ENCODE measurements at places on chromosomes 11 and 22.

DNA sequence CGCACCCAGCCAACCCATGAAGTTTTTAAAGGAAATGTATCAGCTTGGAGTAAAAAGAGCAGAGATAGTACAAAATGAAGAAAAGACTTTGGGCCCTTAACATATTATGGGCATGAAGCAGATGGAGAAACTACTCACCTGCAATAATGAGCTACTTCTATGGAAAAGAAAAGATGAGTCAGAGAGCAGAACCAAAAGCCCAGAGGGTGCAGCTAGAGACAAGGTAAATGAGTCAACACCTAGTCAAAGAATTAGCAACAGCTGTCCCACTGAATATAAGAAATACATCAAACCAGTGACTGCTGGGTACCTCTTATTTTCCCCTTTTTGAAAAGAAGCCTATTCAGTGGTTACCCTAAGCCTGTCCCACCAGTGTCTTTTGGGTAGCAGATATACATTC, 61.8 kb downstream of the RPL27A start:
- DNase-seq = peak; percentile 68

DNA sequence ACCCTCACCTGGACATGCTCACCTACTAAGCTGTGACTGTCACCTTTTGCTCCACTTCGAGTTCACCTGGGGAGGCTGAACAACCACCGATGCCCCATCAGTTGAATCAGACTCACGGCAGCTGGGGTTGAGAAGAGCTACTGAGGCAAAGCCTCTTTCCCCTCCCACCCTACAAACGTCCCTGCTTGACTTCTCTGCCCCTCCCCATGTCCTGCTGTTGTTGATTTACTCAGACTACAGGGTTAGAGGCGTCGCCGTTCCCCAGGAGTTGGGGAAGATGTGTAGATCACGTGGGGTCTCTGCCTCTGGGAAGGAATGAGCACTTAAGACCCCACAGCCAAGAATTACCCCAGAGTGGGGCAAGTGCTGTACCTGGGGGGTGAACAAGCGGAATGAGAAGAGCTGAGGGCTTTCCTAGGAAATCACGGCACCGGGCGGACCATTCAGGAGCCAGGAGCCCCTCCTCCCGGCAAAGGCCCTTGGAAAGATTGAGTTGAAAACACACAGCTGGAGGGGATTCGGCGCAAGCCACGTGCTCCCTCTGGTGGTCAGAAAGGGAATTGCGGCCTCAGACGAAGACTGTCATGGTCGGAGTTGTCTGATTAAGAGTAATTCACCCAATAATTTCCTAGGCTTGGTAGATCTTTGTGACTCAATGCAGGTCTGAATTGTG, 7.0 kb downstream of the FXYD2 start:
- DNase-seq = peak; percentile 70

GRCh38 chr11:47329431-47329986, 23.0 kb downstream of the MYBPC3 start:
- DNase-seq = no peak

- peak; percentile 29 for DNase-seq
Observed at GRCh38 chr11:58739725-58740430, 8.1 kb upstream of the GLYAT start.

DNA sequence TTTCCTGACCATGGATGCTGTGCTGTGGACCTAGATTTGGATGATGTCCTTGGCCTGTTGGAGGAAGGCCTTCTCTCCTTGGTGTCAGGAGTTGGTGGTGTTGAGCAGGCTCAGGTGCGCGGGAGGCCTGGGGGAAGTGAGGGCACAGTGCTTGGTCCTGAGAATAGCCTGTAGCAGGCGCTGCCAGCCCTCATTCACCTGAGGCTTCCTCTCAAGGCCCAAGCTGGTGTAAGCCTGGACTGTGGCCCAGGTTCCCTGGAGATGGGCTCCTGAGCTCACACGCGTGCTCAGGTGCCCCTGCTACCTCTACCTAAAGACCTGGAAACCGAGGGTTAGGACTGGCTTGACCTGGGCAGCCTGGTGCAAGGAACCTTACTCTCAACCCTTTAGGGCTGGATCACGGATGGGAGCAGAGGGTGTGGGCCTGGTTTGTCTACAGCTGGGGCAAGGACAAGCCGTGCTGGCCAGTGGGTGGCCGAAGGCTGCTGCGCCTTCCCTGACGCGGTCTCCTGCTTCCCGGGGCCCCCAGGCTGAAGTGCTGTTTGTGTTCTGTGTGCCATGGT, 7.8 kb upstream of the GRAMD4 start:
- no peak for DNase-seq

DNA sequence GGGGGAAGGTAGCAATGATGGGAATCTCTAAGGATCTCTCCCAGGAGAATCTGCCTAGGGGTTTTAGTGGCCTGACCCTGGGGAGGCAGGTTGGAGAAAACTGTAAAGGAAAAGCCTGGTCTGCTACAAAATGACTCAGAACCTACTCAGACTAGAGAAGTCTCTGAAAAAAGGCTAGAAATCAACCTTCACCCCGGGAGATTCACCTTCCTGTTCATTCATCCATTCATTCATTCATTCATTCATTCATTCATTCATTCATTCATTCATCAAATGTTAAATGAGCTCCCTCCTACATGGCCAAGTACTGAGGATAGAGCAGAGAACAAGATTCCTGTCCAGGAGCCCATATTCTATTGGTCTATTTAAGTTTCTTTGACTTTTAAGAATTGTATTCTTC, 8.9 kb upstream of the ANKK1 start:
- peak; percentile 27 for DNase-seq

GRCh38 chr11:30062103-30062502, 45.3 kb upstream of the KCNA4 start:
- DNase-seq = no peak

DNA sequence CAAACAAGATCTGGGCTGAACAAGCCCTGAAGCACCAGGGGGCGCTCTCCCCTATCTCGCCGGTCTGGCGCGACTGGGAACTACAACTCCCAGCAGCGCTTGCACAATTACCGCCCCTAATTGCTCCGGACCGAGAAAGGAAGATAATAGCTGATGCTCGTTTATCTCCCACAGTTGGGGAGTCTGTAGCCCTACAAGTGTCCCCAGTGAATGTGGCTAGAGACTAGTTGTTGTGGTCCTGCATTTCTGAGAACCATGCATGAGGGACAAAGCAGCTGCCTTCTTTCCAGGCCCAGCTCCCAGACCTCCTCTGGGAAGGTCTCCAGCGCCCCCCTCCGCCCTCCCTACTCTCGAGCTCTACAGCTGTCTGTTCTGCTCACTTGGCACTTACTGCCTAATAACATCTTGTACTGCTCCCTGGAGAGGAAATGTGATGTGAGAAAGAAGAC, 34.4 kb downstream of the NRXN2 start:
- peak; percentile 87 for DNase-seq

DNA sequence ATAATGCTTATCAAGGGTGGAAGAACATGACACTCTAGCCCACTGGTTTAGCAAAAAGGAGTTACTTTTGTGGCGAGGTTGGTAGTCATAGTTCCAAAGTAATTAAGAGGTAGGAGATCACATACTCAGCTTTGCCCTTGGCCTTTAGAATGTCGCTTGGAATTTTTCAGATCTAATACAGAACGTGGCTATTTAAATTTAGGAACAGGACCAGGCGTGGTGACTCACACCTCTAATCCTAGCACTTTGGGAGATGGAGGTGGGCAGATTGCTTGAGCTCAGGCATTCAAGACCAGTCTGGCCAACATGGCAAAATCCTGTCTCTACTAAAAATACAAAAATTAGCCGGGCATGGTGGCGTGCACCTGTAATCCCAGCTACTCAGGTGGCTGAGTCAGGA, 26.1 kb upstream of the ZNRF3 start:
- DNase-seq = no peak

GRCh38 chr22:36330127-36330526, 57.6 kb downstream of the MYH9 start:
- DNase-seq = peak; percentile 47

- DNase-seq = no peak
Observed at GRCh38 chr11:1295086-1295485, 14.3 kb downstream of the TOLLIP start.

GRCh38 chr22:22604326-22605073, 39.9 kb upstream of the GGTLC2 start:
- DNase-seq = no peak

- DNase-seq = no peak
Observed at GRCh38 chr11:7982582-7983119, 4.5 kb upstream of the EIF3F start.

GRCh38 chr11:832529-833113, at the start of gene CD151:
CD151 (plus strand) TSS chr11:832952; CDS start chr11:836070, 3,118 bp downstream.
- peak; percentile 75 for DNase-seq

DNA sequence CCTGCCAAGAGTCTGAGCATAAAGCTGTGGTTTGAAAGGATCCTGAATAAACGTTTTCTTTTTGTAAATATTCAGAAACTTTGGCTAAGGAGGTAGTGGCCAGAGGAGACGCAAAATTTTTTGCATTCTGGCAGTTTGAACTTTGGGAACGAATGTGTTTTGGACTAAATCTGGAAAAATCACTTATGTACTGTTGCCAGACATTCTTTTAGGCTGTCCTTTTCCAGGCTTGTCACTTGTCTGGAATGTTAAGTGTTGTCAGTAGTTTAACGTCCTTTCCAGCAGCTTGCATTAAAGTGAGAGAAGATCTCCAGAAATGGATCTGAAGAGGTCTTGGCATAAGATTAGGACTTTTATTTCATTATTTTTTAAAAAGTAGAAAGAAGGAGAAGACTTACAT, 18.5 kb downstream of the SPECC1L start:
- DNase-seq = peak; percentile 75

GRCh38 chr22:32339190-32340012, 18.3 kb upstream of the RFPL3 start:
- DNase-seq = no peak

DNA sequence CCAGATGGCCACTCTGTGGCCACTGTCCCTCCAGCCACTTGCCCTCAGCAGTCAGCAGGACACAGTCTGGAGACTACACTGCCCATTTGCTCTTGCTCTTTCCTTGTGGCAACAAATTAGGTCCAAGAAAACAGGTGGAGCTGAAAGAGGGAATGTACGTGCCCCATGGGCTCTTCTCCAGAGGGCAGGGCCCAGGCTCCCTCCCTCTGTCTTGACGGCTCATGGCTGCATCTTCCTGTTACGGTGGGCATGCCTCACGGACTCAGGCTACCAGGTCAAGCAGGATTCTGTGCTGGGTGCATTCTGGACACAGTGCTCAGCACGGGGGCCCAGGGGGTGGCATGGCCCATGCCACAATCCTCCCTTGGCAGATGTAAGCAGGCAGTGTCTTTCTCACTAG, 71.3 kb downstream of the MED15 start:
- DNase-seq = no peak

DNA sequence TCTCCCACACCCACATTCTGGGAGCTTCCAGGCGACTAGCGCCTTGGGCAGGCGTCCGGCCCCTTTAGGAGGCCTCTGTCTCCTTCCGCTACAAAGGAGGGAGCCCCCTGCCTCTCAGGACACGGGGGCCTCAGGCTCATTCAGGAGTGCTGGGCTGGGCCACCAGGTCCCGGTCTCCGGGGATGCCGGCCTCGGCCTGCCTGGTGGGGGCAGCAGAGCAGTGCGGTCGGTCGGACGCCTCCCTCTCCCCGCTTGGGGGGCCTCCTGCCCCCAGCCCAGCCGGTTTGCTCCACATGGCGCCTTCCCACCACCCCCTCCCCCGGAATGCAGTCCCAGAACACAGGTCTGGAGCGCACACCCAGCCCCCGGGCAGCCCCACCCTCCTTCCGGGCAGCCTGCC, 21.9 kb downstream of the MRPL23 start:
- DNase-seq = no peak

- DNase-seq = no peak
Observed at GRCh38 chr11:115217726-115218311, 286.4 kb downstream of the CADM1 start.

DNA sequence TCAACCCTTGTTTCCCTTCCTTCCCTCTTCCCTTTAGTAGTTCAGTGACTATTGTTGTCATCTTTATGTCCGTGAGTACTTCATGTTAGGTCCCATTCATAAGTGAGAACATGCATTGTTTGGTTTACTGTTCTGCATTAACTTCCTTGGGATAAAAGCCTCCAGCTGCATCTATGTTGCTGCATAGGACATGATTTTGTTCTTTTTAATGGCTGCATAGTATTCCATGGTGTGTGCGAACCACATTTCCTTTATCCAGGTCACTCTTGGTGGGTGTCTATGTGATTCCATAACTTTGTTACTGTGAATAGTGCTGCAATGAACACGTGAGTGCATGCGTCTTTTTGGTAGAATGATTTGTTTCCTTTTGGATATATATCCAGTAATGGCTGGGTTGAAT, 163.3 kb downstream of the FBXO7 start:
- DNase-seq = no peak

DNA sequence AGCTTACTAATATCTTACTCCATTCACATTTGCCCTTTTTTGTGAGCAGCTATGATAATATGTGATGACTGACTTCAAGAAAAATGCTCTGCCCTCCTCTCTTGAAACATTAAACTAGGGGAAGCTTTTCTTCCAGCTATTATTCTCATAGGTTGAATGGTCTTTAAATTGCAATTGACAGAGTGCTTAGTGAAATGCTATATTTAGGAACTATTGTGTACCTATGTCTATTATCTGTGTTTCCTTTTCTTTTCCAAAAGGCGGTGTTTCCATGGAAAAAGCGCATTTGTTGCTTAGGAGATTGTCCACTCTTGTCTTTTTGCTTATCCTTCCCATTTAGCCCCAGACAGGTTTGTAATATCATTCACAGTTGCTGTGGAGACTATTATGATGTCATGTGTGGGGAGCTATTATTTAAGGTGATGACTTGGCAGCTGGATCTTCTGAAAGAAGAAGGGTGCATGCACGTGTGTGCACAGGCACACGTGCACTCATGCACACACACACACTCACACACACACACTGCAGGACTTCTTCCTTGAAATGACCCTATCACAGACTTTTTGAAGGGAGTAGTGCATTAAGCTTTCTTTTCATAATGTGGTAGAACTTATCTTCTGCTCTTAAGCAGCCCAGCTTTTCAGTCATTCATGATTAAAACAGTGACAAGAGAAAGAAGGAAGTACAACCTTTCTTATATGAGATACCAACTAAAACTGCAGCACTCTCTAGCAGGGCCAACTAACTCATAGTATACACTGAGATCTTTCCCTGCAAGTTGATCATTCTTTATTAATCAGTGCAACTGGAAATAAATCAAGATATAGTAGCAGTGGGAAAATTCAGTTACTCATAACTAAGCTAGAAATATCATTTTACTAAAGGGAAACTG, 340.8 kb upstream of the MTNR1B start:
- peak; percentile 29 for DNase-seq

- DNase-seq = peak; percentile 18
Observed at GRCh38 chr11:15800111-15800800, 556.1 kb downstream of the SOX6 start.

GRCh38 chr11:61066645-61067044, 35.6 kb upstream of the CD5 start:
- DNase-seq = no peak

DNA sequence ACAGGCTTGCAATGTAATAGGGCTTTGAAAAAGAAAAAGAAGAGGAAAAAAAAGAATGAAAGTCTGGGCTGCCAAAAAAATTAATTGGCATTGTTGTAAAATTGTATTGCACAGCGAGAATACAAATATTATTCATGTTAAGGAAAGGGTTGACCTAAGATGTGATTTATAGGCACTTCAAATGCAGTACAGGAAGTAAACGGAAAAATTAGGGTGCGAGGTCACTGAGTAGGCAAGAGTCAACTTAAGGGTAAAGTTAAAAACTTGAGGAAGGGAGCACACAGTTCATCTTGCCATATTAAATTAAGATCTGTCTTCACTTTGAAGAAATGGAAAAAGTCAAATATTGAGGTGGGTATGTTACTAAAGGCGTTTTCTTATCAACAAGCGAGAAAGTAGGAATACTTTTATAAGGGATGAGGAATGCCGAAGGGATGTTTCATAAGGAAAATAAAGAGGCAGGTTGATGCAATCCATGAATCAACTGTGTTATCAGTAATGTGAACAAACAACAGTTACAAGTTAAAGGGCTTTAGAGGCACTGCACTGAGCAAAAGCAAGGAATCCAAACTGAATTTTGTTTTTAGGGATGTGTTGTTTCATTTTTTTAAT, 123.0 kb downstream of the WT1 start:
- peak; percentile 33 for DNase-seq

Measured in ELR (cell line).